ENCODE measurements at places on chromosomes 5 and 9. TPM values are rescaled to one million over a fixed set of nuclear protein-coding genes. Genes with fewer than 3 reads are reported as not detected.

Gene C9orf50
- not detected for total RNA-seq

Gene FOXD4L6
- total RNA-seq = not detected

Gene IRF1
- total RNA-seq = 59.5 TPM

Gene DOLK
- total RNA-seq = 15.5 TPM
